ENCODE measurements at places on chromosomes 13 and 19.

- DNase-seq: no peak
These were observed 146.4 kb downstream of the FGF14 start for GRCh38 chr13:102255409-102255808.

- DNase-seq: no peak
These were observed 23.6 kb downstream of the SOHLH2 start for GRCh38 chr13:36190771-36191170.

- DNase-seq: no peak
These were observed 9.6 kb upstream of the LATS2 start for GRCh38 chr13:21071015-21071414.

- DNase-seq: no peak
These were observed 2.1 kb upstream of the PTPRS start for GRCh38 chr19:5342573-5343201.

- no peak for DNase-seq
These were observed 196.8 kb downstream of the KLF12 start for GRCh38 chr13:73937441-73937840.

GRCh38 chr13:22055259-22055658, 384.4 kb downstream of the FGF9 start:
- no peak for DNase-seq

DNA sequence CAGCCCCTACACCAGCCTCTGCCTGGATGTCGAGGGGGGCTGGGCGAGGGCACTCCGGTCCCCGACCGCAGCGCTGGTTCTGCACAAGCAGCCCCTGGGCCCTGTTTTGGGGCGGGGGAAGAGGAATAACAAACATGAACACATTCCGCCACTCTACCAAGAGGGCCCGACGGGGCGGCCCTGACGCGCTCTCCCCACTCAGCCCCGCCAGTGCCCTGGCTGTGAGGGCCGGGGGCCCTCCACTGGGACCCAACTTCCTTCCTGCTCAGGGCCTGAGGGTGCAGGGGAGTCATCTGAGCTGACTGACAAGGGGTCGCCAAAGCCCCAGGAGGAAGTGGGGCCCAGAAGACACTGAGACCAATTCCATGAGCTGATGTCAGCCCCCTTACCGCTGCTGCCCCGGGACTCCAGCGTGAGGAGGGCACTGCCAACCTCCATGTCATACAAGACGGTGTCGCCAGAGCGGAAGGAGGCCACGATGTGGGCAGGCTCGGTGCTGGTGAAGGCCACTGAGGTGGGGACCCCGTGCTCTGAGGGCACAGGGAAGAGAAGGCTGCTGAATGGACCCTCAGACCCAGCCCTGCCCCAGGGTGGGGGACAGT, 5.6 kb upstream of the PRKD2 start:
- no peak for DNase-seq

DNA sequence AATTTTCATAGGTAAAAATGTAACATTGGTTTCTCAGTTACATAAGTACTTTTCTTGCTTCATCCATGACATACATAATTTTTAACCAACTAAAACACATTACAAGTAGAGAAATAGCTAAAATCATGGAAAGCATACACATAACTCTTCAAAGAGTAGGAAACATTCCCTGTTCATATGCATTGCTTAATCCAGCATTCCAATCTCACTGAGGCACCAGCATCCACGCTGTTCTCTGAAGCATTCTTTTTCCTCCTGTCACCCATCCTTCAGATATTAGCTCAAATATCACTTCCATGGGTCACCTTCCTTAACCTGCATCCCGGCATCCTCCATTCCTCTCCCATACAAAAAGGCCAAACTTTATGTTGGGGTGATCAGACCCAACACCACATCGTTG, 79.1 kb downstream of the ZNF254 start:
- no peak for DNase-seq

DNA sequence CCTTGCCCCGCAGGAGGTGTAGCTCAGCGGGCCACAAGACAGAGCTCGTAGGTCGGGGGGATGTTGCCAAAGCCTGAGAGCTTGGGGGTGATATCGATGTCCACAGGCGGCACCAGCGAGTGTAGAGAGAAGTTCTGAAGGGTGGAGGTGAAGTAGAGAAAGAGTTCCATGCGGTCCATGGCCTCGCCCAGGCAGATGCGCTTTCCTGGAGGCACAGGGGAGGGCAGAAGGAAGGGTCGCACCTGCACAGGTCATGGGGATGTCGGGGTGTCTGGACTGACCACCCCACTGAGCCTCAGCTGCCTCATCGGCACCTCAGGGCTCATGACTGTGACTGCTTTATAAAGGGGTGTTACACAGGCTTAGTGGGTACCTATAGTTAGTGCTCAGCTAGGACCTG, 37.8 kb upstream of the CYP2A13 start:
- DNase-seq: no peak

- no peak for DNase-seq
These were observed 504.2 kb upstream of the NBEA start for GRCh38 chr13:34437873-34438272.
